ENCODE measurements at places on chromosomes 6 and 20.

- no peak for DNase-seq
Observed at GRCh38 chr6:69790629-69791028, 6.2 kb downstream of the LMBRD1 start.

GRCh38 chr20:23776067-23776771 is 25.5 kb upstream of the CST1 start:
- no peak for DNase-seq

- DNase-seq = no peak
Observed at GRCh38 chr6:28769626-28770402, 154.0 kb downstream of the TRIM27 start.

- DNase-seq = no peak
Observed at GRCh38 chr6:131519670-131520436, 53.2 kb upstream of the ARG1 start.

GRCh38 chr6:27503436-27504030 is 30.6 kb upstream of the ZNF184 start:
- no peak for DNase-seq

- no peak for DNase-seq
Observed at GRCh38 chr6:33929575-33930288, 125.9 kb upstream of the MLN start.

GRCh38 chr20:8798505-8798904 is 270.4 kb upstream of the PLCB4 start:
- DNase-seq = no peak

GRCh38 chr6:150517175-150517574 is 82.5 kb upstream of the PLEKHG1 start:
- DNase-seq = no peak

- no peak for DNase-seq
Observed at GRCh38 chr6:63186970-63187369, 24.3 kb upstream of the FKBP1C start.

DNA sequence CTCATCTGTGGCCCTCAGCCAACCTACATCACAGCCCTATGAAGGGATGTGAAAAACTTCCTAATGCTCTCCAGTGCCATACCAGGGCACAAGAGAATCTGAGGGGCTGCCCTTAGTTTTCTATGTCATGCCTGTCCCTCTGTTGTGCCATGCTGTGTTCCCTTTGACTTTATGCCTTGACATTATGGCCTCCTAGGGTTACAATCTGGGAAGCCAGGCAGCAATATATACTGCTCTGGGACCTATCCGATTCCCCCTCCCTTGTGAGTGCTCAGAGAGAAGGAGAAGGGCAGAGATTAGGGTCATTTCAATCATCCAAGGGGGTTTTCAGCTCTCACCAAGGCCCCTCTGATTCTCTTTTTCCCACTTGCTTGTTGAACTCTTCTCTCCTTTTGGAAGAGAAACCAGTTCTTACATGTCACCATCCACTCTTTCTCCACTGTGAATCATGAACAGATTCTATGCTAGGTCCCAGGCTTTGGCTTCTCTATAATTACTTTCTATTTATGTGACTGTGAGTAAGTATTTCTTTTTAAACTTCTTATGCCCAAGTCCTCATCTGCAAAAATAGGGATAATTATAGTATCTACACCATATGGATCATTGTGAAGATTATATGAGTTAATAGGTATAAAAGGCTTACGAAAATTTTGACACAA is 14.2 kb upstream of the FRK start:
- no peak for DNase-seq

GRCh38 chr20:17725094-17725835 is 25.5 kb downstream of the BANF2 start:
- DNase-seq = no peak

- no peak for DNase-seq
Observed at GRCh38 chr6:17633465-17634188, 33.5 kb downstream of the FAM8A1 start.

DNA sequence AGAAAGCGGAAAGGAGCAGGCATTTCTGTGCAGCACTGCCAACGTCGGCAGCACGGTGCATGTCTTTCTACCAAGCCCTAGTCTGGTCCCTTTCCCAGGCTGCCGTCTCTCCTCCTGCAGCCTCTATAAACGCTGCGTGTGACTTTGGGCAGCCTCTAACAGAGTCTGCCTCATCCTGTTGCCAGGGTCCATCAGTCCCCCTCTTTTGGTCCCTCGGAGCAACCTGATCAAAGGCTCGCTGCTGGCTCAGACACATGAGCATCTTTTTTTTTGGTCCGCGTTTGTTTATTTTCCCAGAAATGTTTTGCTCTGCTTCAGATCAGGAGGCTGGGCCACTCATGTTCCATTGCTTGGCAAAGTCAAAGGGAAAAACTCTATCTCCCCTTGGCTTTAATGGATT is 166.8 kb upstream of the CST7 start:
- no peak for DNase-seq

DNA sequence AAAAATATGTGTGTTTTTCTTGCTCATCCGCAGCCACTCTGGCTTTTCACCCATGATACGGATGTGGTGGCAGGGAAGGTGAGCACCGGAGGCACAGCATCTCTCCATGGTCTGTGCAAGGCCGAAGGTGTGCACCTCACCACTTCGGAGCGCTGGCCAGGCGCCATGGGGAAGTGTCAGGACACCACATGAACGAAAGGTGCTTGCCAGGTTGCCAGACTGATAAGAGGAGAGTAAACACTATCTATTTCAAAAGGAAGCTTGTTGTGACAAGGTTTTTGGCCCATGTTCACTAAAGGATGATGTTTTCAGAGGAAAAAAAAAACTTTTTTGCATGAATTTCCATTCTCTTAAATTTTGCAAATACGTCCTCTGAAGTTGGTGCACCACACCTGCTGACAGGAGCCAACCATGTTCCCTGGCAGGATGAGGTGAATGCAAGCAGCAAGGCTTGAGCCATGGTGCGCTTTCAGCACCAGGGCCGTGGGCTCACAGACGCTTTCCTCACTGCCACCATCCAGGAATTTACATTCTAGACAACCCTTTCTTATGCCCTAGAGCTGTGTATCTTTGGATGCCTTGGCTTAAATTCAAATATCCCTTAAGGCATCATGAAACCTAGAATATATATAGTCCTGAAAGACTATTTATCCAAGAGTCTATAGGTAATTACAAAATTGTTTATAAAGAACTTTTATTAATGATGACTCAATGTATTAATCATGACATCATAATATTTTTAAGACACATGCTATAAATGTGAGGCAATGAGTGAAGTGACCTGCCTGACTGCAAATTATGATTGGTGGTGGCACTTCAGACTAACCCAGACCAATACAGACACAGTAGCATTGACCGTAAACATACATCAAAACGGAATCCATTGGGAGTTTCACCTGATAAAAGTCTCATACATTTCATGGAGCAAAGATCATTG is 234.5 kb downstream of the TFAP2A start:
- no peak for DNase-seq

DNA sequence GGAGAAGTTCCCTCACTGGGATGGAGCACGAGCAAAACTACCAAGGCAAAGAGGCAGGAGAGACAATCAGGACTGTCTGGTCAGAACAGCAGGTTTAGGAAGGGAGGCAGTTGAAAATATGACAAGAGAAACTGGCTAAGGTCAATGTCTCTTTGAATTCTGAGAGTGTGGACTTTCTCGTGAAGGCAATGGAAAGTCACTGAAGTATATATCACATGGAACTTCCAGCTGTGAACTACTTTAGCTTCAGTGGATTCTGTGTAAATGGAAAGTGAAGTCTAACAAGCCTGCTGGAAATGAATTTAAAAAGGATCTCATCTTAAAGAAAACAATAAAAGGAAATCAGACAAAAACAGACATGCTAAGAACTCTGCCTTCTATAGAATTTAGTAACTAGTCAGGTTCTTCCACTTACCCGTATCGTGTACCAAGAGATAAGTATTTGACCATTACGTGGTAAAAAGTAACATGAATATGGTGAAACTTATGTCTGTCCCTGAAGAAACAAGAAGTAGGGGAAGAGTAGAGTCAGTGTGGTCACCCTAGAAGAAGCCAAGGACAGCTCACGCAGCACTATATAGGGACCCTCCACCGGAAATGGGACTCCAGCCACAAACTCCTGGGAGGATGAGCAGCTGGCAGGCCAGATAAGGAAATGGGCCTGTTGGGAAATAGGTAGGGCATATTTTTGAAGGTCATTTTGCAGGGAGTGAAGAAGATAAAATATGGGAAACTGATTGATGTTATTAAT is 123.4 kb downstream of the MAP7 start:
- DNase-seq = no peak

DNA sequence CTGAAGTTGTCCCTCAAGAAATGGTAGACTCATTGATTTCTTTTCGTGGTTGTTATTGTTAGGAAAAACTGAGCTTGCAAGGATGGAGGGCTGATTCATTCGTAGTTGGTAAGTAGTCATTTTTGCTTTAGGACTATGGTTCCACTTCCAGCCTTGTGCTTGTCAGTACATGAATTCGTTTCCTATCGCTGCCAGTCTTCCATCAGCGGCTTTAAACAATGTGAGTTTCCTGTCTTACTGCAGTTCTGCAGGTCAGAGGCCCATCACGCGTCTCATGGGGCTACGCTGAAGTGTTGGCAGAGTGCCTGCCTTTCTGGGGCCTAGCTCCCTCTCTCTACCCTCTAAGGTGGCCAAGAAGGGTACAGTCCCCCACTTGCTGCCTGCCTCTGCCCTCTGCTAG is 11.4 kb upstream of the MDFI start:
- DNase-seq = no peak

- no peak for DNase-seq
Observed at GRCh38 chr6:1615853-1616420, 6.2 kb downstream of the FOXC1 start.

DNA sequence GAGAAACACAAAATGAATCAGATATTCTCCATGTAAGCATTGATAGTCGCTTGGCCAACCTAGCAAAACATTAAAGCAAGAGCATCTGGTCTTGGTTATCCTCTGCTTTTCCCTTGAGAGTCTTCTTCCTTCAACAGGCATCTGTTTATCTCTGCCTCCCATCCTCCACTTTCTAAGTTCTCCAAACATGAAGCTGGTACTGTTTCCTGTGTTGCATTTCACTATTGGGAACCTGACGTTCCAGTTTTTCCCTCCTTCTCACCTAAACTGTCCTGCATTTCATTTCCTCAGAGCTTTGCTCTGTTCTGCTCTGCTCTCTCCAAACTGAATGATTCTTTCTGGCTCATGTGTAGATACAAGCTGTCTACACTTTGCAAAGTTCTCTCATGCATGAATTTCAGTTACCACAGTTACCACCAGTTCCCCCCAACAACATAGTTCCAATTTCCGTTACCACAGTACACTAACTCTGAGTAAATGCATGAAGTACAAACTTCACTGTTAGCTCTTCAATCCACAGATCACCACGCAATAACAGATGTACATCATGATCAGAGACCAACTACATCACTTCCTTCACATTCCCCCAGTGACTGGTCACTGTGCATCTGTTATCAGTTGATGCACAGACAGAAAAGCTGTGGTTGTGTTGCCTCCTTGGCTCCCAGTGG is 86.7 kb upstream of the F13A1 start:
- no peak for DNase-seq

DNA sequence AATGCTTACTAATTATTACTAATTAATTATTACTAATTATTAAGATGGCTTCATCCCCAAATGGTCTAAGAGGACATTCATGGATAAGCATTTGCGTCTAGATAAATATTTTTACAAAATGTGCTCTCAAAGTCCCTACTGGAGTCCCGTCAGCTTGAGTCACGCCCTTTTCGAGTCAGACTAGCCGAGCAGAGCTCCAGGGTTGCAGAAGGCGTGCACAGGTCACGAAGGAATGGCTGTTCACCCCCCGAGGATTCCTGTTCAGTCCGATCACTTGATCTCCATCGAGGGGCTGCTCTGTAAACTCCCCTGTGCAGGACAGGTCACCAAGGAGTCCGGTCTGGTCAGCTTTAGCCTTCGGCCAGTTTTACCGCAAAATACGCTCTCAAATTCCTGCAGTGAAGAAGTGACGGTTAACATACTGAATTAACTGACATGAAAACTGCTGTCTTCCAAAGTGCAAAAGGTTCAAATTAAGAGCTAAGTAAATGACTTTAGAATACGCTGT is 19.9 kb downstream of the TCFL5 start:
- DNase-seq = no peak

DNA sequence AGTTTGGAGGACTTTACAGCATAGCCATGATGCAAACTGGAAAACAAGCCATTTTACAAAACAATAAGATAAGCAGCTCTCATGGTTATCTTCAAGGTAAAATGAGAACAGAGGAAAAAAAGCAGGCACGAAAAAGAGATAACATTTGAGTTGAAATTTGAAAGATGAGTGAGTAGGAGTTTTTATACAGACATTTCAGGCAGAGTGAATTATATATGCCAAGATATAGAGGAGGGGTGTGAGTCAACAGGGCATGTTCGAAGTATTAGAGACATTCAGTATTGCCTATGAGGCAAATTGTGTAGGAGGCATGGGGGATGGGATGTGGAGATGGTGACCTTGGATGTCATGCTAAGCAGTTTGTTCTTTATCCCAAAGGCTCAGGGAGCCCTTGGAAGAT is 240.5 kb upstream of the MAN1A1 start:
- no peak for DNase-seq

- no peak for DNase-seq
Observed at GRCh38 chr6:134757911-134758361, 192.0 kb downstream of the ALDH8A1 start.

DNA sequence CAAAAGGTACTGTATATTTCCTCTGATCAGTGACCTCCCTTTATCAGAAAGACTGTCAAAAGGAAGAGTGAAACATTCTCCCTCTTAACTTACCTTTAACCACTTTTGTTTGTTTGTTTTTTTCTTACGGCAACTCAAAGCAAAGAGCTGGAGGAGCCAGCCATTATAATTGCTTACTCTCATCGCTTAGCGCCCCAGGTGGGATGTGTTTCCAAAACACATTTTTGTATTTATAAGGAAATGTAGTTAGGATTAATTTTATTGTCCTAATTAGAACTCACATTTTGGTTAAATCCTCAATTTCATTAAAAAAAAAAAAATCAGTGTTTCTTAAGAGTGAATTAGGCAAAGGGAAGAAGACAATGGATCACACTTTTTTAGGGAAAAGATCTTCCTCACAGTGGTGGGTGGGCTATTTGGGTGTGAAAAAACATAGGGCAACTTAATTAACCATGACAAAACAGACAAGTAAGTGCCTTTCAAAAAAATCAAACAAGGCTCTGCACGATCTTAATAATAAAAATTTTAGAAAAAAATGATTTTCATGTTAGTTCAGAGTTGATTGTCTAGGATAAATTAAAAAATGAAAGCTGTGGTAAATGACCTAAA is 1.2 kb upstream of the PHACTR2 start:
- no peak for DNase-seq

- DNase-seq = no peak
Observed at GRCh38 chr6:118992186-118992795, 57.3 kb upstream of the MCM9 start.

GRCh38 chr6:42171813-42172581 is 1.2 kb upstream of the GUCA1A start:
- no peak for DNase-seq

GRCh38 chr6:1770435-1770843 is 160.7 kb downstream of the FOXC1 start:
- DNase-seq = peak; percentile 14

DNA sequence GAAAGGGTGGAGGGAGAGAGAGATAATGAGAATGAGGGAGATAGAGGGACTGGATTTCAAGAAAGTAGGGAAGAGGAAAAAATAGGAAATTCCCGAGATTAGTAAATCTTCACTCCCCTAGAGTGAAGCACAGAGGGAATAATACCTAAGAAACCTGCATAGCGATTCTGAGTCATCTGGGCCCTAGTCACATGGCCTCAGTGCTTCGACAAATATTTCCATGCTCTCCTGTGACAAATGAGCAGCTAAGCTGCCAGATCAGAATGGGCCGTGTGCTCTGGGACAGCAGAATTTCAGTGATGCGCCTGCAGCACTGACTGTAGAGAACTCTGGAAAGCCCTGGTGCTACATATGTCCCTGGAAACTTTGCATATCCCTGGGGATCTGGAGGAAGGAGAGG is 48.6 kb upstream of the GRIK2 start:
- DNase-seq = no peak

Measured in GM19239 (cell line).